Right hindlimb (tissue), 1 donor: ENCODE measurements at places on chromosomes 1 and 21.

DNA sequence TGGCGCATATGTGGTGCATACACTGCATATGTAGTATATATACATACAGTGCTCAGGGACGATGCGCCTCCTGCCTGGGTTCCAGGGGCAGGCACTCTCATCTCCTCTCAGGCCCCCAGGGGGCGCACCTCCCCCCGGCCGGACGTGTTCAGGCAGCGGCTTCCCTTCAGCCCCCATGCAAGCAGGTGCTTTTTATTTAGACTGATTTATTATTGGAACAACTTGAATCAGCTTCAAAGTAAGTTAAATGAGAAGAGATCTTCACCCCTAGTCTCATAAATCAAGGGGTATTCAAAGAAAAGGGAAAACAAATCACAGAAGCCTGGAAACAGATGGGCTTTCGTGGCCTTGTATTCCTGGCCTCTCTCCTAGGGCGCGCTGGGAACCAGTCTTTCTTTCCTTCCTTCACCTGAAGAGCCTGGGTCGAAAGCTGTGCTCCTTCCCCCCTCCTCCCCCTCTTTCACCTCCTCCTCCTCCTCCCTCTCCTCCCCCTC lies 64.6 kb downstream of the UBIAD1 start:
- no peak for DNase-seq

DNA sequence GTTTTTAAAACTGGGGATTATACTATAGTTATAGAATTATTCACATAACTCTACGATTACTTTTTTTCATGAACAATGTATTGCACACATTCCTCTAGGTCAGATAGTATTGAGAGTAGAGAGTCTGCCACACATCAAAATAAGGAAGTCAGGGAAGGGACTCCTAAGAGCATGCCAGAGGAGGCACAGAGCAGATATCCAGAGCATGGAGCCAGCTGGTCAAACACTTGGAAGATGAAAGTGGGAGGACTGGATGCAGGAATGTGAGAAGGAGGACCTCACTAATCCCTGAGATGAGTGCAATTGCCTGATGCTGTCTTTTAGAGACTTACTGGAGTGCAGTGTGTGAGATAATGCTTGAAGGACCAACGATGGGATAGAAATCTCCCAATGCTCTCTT lies 9.6 kb upstream of the RFX5 start:
- no peak for DNase-seq

DNA sequence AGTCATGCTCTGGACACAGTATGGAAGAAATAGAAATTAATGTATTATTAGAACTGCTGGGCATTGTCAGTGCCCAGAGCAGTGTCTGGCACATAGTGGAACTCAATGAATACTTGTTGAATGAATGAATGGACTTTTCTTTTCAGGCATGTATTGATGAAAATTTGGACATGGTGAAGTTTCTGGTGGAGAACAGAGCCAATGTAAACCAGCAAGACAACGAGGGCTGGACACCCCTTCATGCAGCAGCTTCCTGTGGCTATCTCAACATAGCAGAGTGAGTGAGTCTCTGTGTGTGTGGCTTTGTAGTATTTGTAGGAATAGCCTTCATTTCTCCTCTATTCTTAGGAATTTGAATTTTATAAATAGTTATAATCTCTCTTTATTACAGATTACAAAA lies 68.1 kb downstream of the PPP1R12B start:
- no peak for DNase-seq

DNA sequence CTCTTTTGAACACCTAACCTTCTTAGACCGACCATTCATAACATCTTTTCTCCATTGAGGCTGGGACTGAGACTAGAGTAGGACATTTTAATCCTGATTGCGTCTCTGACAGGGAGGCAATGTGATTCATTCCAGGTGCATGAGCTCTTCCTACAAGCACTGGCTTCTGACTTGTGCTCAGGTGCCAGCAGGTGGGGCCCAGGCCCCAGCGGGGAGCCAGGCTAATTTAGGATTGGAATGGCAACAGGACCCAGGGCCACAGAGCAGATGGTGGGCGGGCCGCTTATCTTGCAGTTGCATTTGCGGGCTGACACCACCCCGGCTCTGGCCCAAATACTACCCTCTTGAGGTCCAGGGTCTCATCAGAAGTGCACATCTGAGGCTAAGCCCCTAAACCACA lies 4.1 kb downstream of the GPA33 start:
- no peak for DNase-seq

- DNase-seq = no peak
Observed at GRCh38 chr1:226533220-226533619, 15.3 kb upstream of the STUM start.

DNA sequence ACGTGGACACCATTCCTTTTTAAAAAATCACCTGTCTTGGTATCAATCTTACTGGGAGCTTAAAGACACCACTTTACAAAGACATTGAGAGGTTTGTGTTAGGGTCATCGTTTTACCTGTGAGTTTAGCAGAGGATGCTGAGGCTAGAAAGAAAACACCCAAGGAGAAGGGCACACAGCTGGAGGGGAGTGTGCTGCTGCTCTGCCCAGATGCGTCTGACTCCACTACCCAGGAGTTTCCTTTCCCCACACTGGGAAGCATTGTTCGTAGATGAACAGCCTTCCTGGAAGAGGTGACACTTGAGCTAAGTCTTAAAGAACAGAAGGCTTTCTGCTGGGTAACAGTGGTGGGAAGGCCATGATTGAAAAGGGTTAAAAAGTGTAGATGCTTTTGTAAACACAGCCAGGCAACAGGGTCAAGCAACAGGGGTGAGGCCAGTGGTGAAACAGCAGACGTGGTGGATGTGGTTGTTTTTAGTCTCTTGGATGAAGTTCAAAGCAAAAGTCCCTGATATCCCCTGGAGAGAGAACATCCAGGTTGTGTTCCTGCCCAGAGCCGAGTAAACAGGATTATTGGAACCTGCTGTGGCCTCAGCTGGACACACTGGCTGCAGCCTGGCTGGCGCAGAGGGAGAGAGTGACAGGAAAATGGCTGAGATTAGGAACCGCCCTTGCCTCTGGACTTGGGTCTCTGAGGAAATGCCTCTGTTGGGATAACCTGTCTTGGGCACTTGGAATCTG lies 198.6 kb upstream of the JUN start:
- DNase-seq = no peak

DNA sequence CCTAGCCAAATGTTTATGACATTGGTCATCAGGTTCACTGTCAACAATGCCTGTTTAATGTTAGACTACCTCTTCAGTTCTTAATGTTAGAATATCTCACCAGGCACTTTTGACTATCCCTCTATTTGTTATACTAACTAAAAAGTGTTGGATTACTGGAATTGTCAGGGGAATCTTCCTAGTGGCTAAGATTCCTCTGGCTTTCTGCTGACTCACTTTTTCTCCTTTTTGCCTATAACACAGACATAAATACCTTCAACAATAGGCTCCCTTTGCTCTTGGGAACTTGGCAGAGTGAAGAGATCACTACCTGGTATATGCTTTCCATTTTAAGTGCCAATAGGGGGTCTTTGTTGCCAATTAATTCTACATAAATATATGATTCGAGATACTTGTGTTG lies 68.5 kb downstream of the TMEM200B start:
- DNase-seq = no peak

GRCh38 chr1:41882486-41882885 lies 36.2 kb downstream of the HIVEP3 start:
- no peak for DNase-seq

GRCh38 chr1:175514387-175514953 lies 228.9 kb downstream of the TNR start:
- DNase-seq = peak; percentile 41

DNA sequence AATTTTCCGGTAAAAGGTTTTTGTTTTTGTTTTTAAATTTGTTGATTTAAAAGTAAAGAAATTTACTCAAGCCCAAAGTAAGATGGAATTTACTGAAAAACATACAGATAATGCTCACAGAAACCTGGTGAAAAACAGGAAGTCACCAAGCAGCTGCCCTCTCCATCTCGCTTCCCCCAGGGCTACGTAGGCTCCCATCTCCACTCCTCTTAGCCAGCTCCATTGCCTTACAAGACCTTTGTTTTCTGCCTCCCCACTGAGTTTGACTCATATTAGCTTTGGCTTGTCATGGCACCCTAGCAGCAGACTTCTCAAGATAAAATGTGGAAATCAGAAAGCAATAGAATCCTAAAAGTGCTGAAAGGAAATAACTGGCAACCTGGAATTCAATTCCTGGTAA lies 57.9 kb downstream of the PHTF1 start:
- DNase-seq = no peak

GRCh38 chr1:94024104-94024792 lies 96.7 kb downstream of the ABCA4 start:
- DNase-seq = no peak

- no peak for DNase-seq
Observed at GRCh38 chr1:150836129-150836773, 28.2 kb upstream of the CTSK start.

- DNase-seq = no peak
Observed at GRCh38 chr1:198125995-198126735, 30.6 kb upstream of the NEK7 start.

DNA sequence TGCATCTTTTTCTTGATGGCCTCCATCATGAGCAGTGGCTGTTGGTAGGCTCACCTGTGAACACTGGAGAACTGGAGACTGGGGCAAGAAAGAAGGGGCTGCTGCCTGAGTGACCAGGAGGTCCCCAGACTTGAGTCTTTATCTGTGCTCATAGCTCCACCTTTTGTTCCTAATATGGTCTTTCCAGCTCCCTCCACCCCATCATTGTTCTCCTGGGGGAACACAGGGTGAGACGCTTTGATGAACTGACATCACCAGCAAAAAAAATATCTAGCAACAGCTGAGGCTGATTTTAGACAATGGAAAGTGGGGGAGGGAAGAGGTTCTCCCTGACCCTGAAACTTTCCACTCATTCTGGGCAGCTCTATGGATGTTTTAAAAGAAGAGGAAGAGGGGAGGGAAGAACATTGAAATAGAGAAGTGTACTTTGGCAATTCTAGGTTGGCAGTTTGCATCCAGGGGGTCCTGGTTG lies at the start of gene TPM3:
TSS of gene TPM3 (minus strand) at position 111 of the 472 bp plus-strand sequence. CDS start at position 29, 82 bp downstream.
- no peak for DNase-seq

DNA sequence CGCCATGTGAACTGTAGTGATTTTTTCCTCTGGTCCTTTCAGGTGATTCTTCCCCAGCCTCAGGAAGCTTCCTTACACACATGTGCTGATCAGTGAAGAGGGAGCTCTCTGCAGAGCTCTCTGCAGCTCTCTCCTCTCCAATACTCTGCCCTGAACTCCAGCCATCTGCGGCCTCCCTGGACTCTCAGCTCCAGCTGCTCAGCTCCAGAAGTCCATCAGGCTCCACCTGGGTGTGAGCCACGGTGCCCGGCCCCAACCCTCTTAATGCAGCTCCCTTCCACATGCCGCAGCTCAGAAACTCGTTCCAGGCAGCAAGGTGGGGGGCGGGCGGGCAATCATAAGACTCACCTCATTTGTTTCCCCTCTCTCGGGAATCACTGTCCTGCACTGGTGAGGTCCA lies 30.9 kb upstream of the RPL11 start:
- no peak for DNase-seq
